ENCODE measurements at places on chromosomes 13 and 19. TPM values are rescaled to one million over a fixed set of nuclear protein-coding genes. Genes with fewer than 3 reads are reported as not detected.

ODAD3 gene
- total RNA-seq: 0.08 TPM

RFX1 gene
- total RNA-seq: 2.2 TPM

MAST1 gene
- 0.32 TPM for total RNA-seq

WDR88 gene
- not detected for total RNA-seq

GPR12 gene
- total RNA-seq: not detected

ZNF497 gene
- total RNA-seq: 1.5 TPM

CADM4 gene
- total RNA-seq: 24.4 TPM

KLK15 gene
- not detected for total RNA-seq

- DNase-seq: no peak
- H3K36me3 ChIP-seq: no peaks in the 10 kb centered on the region
- H3K27ac ChIP-seq: peak overlapping the region; percentile 53
- H3K4me1 ChIP-seq: peaks cover 21% of the 10 kb centered on the region
- no peaks in the 10 kb centered on the region for H3K27me3 ChIP-seq
Observed at GRCh38 chr13:110410000-110410399, 102.9 kb downstream of the COL4A2 start.

- no peaks in the 10 kb centered on the region for H3K36me3 ChIP-seq
- no peak overlapping the region for H3K4me3 ChIP-seq
- H3K27me3 ChIP-seq: no peaks in the 10 kb centered on the region
- DNase-seq: no peak
- H3K4me1 ChIP-seq: no peaks in the 10 kb centered on the region
Observed at GRCh38 chr13:79258489-79258888, 147.6 kb downstream of the RBM26 start.

DNA sequence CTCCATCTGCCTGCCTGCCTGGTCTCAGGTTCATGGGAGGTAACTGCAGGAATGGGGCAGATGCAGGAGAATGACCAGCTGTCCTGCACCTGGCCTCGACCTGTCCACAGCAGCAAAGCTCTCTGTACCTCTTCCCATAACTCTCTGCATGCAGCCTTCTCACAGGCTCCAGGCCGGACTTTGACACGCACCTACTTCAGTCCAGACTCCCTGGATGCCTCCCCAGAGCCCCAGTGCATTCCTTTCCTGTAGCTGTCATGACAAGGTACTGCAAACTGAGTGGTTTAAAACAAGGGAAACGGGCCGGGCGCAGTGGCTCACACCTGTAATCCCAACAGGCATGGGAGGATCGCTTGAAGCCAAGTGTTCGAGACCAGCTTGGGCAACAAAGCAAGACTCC is 3.3 kb downstream of the NANOS2 start:
- H3K4me1 ChIP-seq: no peaks in the 10 kb centered on the region
- peak; percentile 60 for DNase-seq
- no peak overlapping the region for H3K27ac ChIP-seq
- no peaks in the 10 kb centered on the region for H3K27me3 ChIP-seq

- no peak for DNase-seq
- H3K4me3 ChIP-seq: no peak overlapping the region
- H3K36me3 ChIP-seq: no peaks in the 10 kb centered on the region
- H3K4me1 ChIP-seq: no peaks in the 10 kb centered on the region
- no peak overlapping the region for H3K27ac ChIP-seq
- H3K27me3 ChIP-seq: no peaks in the 10 kb centered on the region
Observed at GRCh38 chr13:45966715-45967114, 85.8 kb downstream of the ZC3H13 start.

DNA sequence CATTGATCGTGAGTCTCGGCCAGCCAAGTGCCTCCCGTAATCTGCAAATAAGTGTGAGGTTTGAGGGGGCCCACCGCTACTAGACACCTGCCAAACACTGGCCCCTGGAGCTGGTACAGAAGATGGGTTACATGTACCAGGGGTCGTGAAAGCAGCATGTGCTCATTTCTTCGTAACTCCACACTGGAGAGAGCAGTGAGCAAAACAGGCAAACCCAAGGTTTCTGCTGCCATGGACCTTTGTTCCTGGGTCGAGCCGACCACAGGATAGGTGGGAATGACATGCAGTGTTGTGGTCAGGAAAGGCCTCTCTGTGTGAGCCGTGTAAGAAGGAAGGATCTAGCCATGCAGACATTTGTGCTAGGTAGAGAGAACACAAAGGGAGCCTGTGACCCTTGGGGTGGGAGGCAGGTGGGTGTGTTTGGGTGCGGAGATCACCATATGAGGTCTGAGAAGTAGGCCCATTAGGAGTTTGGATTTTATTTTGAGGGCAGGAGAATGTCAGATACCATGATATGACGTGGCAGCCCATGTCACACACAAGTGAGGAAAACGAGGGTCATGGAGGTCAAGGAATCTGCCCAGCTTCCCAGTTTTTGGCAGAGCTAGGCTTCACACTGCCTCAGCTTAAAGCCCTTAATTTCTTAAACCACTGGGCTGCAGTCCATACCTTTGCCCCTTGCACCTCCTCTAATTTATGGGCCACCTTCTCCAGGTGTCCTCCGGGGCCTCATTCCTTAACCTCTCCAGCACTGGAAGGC is 919 bp downstream of the GTF3A start:
- H3K36me3 ChIP-seq: no peaks in the 10 kb centered on the region
- no peak for DNase-seq
- H3K27ac ChIP-seq: peak overlapping the region; percentile 76
- peaks cover 26% of the 10 kb centered on the region for H3K4me1 ChIP-seq
- H3K4me3 ChIP-seq: peak overlapping the region; percentile 52

DNA sequence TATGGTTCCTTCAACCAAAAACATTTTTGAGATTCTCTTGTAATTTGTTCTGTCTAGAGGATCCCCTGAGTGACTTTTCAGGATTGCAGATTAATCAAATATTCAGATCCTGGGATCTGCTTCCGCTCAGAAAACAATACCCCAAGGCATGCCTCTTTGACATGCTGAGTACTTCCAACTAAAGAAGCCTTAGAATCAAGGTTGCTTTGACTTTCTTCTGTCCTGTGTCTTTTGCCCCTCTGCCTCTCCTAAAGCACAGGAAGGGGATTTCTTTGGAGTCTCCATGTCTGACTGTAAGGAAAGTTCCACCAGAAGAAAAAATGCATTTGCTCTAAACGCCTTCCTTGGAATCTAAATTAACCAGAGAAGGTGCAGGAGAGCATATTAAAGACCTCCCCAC is 431.5 kb downstream of the FGF14 start:
- H3K27ac ChIP-seq: no peak overlapping the region
- no peak overlapping the region for H3K4me3 ChIP-seq
- no peak for DNase-seq
- H3K27me3 ChIP-seq: no peaks in the 10 kb centered on the region
- H3K4me1 ChIP-seq: no peaks in the 10 kb centered on the region

DNA sequence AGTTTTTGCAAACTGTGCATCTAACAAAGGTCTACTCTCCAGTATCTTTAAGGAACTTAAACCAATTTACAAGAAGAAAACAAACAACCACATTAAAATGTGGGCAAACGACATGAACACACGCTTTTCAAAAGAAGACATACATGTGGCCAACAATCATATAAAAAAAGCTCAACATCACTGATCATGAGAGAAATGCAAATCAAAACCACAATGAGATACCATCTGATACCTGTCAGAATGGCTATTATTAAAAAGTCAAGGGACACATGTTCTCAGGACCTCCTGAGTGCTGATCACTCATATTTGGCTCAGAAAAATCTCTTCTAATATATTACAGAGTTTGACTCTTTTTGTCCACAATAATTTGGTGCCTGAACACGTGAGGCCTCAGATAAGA is 14.2 kb upstream of the LILRB1 start:
- H3K4me3 ChIP-seq: no peak overlapping the region
- DNase-seq: no peak
- no peaks in the 10 kb centered on the region for H3K36me3 ChIP-seq
- no peak overlapping the region for H3K27ac ChIP-seq

GRCh38 chr13:21233086-21233485 is 56.6 kb downstream of the MRPL57 start:
- H3K27ac ChIP-seq: no peak overlapping the region
- H3K36me3 ChIP-seq: no peaks in the 10 kb centered on the region
- no peaks in the 10 kb centered on the region for H3K4me1 ChIP-seq
- H3K27me3 ChIP-seq: no peaks in the 10 kb centered on the region

GRCh38 chr19:39351537-39352064 is 9.4 kb downstream of the SAMD4B start:
- H3K27me3 ChIP-seq: no peaks in the 10 kb centered on the region
- H3K4me1 ChIP-seq: no peaks in the 10 kb centered on the region
- H3K27ac ChIP-seq: no peak overlapping the region
- DNase-seq: no peak
- no peaks in the 10 kb centered on the region for H3K36me3 ChIP-seq

DNA sequence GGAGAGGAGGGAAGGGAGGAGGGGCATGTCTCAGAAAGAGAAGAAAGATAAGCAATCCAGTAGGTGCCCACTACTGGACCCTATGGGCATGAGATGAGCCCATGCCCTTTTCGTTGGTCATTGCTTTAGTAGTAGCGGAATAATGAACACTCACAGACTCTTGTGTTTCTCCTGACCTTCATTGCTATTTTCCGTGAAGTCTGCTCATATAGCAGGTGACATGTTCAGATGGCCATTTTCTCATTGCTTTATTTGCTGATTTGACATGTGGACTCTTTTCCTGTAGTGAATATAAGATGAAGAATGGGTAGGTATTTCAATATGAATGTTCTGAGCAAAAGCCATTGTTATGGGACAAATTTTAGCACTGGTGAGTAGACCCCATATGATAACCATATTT is 16.4 kb downstream of the WDFY2 start:
- H3K4me1 ChIP-seq: no peaks in the 10 kb centered on the region

DNA sequence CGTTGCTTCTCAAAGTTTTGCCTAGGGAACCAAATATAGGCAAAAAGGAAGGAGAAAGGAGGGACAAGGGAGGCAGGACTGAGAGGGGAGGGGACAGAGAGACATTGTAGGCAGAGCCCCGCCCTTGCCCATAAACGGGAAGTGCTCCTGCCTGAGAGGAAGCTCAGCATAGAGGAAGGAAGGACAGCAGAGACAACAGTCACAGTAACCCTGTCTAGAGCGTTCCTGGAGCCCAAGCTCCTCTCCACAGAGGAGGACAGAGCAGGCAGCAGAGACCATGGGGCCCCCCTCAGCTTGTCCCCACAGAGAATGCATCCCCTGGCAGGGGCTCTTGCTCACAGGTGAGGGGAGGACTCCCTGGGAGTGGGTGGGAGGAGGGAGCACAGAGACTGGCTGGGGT is at the start of gene CEACAM21:
TSS of gene CEACAM21 (plus strand) at position 169 of the 400 bp plus-strand sequence. CDS start at position 278, 109 bp downstream.
- H3K27me3 ChIP-seq: no peaks in the 10 kb centered on the region
- no peaks in the 10 kb centered on the region for H3K4me1 ChIP-seq
- no peak within 1 kb of the TSS for H3K27ac ChIP-seq
- no peak within 1 kb of the TSS for H3K4me3 ChIP-seq
- H3K36me3 ChIP-seq: no peaks in the 10 kb centered on the region

- no peaks in the 10 kb centered on the region for H3K27me3 ChIP-seq
- H3K36me3 ChIP-seq: peaks cover 3% of the 10 kb centered on the region
- no peak for DNase-seq
- H3K27ac ChIP-seq: no peak overlapping the region
- no peaks in the 10 kb centered on the region for H3K4me1 ChIP-seq
- H3K4me3 ChIP-seq: no peak overlapping the region
Observed at GRCh38 chr19:34269081-34269480, 14.7 kb downstream of the GARRE1 start.

DNA sequence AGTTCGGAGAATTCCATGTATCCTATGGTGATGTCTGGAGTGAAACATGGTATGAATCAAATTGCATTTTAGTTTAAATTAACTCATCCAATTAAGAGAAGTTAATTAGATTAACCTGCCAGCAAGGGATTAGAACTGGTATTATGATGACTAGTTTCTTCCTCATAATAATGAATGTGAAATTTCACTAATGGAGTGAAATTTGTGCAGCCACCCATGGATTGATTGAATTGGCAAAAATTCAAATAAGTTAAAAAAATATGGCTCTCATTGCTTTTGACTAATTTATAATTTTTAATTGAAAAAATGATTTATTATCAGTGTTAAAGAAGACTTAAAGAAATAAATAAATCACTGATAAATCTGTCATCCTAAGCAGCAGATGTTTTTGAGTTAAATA is 232.0 kb downstream of the KCNRG start:
- no peak overlapping the region for H3K4me3 ChIP-seq
- no peaks in the 10 kb centered on the region for H3K27me3 ChIP-seq
- no peak overlapping the region for H3K27ac ChIP-seq
- DNase-seq: no peak
- H3K4me1 ChIP-seq: peaks cover 12% of the 10 kb centered on the region
- H3K36me3 ChIP-seq: no peaks in the 10 kb centered on the region

- H3K36me3 ChIP-seq: no peaks in the 10 kb centered on the region
- no peak for DNase-seq
- H3K27ac ChIP-seq: no peak overlapping the region
- H3K4me3 ChIP-seq: no peak overlapping the region
- H3K4me1 ChIP-seq: no peaks in the 10 kb centered on the region
Observed at GRCh38 chr13:103431856-103432255, 365.6 kb upstream of the SLC10A2 start.

DNA sequence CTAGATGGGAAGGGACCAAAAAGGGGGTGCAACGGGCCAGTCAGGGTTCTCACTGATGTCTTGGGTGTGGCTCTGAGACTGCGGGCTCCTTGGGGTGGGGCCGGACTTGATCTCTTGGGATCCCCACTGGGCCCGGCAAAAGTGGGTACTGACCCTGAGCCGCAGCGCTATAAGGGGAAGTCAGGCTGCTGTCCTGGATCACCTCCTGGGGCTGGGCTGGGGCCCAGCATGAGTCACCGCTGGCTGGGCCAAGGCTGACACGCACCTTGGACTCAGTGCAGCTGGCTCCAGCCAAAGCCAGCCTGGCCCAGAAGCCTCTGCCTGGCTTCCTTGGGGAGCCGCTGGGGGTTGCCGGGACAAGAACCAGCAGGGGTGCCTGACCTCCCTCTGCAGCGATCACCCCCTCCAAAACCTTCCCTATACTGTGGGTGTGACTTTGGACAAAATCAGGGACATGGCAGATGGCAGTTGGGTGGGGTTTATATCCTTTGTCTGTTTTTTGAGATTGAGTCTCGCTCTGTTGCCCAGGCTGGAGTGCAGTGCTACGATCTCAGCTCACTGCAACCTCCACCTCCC is 617 bp upstream of the IQCN start:
- no peaks in the 10 kb centered on the region for H3K36me3 ChIP-seq
- peak overlapping the region; percentile 85 for H3K27ac ChIP-seq
- peaks cover 31% of the 10 kb centered on the region for H3K4me1 ChIP-seq
- DNase-seq: peak; percentile 90

- no peaks in the 10 kb centered on the region for H3K27me3 ChIP-seq
- DNase-seq: no peak
- no peaks in the 10 kb centered on the region for H3K4me1 ChIP-seq
Observed at GRCh38 chr13:20969182-20969581, 66.6 kb upstream of the XPO4 start.

Data from hepatocyte (in vitro differentiated cells).